T-cell (primary cell): ENCODE measurements at places on chromosomes 1 and 21. TPM values are rescaled to one million over a fixed set of nuclear protein-coding genes. Genes with fewer than 3 reads are reported as not detected.
A peak's percentile ranks its signal among the peaks of the same experiment; 100 is the strongest.

TFF1 gene
- 1.2 TPM for total RNA-seq

TFAP2E gene
- 3.1 TPM for total RNA-seq

DPT gene
- total RNA-seq: not detected

FNDC5 gene
- not detected for total RNA-seq

ELAPOR1 gene
- 16.6 TPM for total RNA-seq

GRCh38 chr21:22728091-22728490, 1729.9 kb downstream of the NCAM2 start:
- no peak for DNase-seq

- DNase-seq: no peak
Observed at GRCh38 chr1:232628335-232629249, 1.3 kb downstream of the SIPA1L2 start.

DNA sequence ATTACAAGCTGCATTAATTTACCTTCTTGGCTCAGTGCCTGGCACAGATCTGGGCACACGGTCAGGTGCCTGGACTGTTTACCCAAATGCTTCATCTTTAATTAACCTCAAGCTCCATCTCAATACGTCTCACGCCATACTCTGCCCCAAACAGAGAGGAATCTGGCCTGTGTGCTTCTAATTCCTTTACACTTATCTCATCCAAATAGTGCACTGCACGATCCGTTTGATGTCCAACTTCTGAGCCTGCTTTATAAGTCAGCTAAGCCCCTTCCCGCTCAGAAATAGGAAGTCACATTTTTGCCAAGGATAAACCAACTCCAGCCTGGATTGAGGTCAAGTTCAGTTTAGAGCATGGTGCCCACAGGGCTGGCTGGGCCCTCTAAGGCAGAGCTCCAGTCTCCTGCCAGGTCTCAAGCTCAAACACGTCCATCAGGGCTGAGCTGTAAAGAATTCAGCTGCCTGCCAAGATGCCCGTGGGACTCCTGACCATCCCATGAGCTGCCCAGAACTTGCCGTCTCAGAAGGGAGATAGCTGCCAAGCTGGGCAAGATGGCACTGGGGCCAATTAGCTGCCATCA, 233.5 kb downstream of the TRABD2B start:
- no peak for DNase-seq

- no peak for DNase-seq
Observed at GRCh38 chr1:41533016-41533730, 48.7 kb upstream of the EDN2 start.

DNA sequence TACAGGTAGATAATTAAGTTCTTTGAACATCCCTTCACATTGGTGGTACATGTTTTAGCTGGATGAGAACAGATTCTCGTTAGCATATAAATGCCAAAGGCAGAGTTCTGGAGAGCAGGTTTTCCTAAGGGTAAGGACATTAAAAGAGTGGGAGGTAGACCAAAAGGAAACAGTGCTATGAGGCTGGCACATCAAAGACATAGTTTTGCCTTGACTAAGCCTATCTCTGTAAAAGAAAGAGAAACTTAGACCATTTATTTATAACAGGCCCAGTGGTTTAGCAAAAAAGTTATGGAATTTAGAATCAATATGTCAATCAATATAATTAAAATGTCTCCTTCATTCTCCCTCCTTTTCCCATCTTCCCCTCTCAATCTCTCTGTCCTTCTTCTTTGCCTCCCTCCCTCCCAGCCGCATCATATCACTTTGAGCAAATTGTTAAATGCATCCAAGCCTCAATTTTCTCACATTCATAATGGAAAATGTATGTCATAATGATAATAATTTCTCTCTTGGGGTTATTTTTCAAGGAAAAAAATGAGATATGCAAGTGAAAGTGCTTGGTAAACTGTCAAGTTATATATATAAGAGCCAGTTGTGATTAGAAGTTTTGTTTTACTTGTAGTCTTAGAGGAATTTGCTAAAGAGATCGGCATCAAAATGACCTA, 209.9 kb upstream of the SGIP1 start:
- DNase-seq: no peak

GRCh38 chr1:10387677-10388386, 11.0 kb upstream of the PGD start:
- DNase-seq: no peak

- DNase-seq: no peak
Observed at GRCh38 chr1:247294282-247294681, 37.4 kb downstream of the ZNF496 start.

DNA sequence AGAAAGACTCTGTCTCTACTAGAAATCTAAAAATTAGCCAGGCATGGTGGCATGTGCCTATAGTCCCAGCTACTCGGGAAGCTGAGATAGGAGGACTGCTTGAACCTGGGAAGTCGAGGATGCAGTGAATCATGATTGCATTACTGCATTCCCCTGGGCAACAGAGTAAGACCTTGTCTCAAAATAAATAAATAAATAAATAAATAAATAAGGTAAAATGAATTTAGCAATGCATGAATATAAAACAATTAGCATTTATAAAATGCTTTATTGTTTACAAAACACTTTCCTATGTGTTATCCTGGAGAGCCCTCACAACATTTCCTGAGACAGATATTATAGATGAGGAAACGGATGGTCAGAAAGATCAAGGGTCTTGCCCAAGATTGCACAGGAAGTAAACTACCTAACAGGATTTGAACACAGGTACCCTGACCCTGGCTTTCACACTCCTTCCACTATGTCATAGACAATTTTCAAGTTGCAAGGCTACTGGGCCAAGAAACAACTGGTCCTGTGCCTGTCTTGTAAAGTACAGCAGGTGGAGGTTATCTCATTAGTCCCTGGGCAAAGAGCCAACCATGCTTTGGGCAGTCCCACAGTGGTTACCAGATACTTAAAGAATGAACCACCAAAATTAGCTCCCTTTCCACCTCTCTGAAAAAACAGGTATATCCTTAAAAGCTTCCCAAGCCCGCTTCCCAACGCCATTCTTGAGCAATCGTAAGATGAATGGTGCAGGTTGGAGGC, 15.4 kb upstream of the VSIG8 start:
- DNase-seq: no peak

DNA sequence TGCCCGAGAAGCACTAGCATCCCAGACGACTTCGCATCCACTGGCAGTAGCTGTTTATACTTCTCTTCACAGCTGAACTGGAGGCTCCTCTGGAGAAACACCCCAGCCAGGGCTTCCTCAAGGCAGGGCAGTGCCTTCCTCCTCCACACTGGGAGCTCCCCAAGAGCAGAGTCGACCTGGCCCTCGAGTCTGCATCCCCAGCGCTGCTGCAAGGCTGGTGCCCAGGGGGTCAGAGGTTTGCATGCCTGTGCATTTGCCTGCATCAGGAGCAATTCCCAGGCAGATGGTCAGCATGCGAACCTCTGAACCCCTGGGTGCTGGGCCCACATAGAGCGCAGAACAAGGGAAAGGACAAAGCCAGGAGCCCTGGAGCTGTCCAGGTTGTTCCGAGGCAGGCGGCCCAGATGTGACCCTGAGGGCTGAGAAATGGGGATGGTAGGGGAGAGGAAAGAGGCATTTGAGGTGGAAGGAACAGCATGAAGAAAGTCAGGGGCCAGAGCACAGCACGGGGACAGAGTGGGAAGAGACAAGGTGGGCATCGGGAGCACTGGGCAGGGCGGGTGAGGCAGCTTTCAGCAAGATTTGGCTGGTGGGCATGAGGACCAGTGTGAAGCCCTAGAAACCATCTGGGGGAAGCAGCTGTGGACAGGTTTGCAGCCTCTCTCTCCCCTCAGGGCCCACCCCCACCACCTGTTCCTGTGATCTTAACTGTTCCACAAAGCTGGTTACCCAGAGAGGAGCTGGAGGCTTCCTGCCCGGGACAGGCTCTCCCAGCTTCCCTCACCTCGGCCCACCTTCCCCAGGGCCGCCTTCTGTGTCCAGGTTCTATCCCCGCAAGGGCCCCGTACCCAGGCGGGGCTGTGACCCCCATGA, 6.4 kb upstream of the S100A8 start:
- no peak for DNase-seq

DNA sequence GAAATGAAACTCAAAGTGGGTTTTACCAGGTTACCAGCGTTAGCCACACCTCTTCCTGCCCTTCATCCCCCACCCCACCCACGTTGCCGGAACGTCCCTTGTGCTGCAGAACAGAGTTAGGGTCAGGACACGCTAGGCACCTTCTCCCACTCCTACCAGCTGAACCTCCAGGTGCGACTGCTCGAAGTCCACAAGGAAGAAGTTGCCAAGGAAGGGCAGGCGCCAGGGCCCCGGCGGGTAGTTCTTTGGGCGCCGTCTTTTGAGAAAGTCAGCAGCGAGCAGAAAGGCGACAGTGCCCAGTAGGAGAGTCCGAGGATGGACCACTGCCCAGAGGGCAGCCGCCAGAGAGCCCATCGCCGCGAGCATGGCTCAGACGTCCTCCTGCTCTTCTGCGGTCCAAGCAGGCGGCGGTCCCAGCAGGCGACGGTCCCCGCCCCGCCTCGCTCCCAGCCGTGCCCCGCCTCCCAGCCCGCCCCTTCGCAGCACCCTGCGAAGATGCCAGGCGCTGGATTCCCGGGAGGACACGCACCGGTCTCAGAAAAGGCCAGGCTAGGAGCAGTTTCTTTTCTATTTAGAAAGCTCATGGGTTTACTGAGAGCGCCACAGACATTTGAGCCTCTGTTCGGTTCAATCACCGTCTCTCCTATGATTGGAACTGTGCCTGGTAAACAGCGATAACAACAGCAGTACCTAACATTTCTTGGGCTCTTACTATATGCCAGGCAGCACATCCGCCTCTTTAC, at the start of gene CYP2J2:
CYP2J2 (minus strand) TSS at position 393 of the 743 bp plus-strand sequence; CDS start at position 366, 27 bp downstream.
- peak; percentile 34 for DNase-seq

DNA sequence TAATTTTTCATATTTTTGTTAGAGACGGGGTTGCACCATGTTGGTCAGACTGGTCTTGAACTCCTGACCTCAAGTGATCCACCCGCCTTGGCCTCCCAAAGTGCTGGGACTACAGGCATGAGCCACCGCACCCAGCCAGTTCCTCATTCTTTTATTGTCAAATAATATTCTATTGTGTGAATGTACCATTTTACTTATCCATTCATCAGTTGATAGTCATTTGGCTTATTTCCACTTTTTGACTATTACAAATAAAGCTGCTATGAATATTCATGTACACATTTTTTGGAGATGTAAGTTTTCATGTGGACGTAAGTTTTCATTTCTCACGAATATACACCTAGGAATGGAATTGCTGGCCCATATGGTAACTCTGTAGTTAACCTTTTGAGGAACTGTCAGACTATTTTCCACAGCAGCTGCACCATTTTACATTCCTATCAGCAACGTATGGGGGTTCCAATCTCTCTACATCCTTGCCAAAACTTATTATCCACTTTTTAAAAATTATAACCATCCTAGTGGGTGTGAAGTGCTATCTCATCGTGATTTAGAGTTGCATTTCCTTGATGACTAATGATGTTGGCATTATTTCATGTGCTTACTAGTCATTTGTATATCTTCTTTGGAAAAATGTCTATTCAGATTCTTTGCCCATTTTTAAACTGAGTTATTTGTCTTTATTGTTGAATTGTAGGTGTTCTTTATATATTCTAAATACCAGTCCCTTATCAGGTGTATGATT, 12.7 kb downstream of the PACC1 start:
- no peak for DNase-seq

DNA sequence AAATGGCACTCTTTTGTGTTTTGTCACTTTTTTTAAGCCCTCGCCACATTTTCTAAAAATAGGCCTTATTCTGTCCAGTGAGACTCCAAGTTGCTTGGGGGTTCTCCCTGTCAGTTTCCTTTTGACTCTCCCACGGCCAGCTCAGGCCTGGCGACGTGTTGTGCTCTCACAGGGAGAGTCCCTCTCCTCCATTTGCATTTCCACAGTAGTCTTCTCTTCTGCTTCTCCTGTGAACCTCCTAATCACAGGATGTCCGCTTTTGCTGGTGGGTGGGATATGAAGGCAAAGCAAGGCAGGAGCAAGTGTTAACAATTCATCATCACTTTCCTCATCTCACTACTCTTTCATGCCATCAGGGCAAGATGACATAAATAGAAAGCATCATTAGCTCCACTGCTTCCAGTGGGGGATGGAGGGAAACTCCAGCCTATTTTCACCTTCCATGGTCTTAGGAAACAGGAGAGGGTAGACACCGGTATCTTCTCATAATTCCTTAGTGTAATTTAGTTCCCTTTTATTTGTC, 99.8 kb downstream of the INTS7 start:
- no peak for DNase-seq
